ENCODE measurements at places on chromosomes 2 and 18.

- DNase-seq: no peak
Observed at GRCh38 chr2:10659898-10660568, 29.7 kb downstream of the NOL10 start.

- DNase-seq: no peak
Observed at GRCh38 chr2:78147466-78147865, 625.3 kb upstream of the LRRTM4 start.

DNA sequence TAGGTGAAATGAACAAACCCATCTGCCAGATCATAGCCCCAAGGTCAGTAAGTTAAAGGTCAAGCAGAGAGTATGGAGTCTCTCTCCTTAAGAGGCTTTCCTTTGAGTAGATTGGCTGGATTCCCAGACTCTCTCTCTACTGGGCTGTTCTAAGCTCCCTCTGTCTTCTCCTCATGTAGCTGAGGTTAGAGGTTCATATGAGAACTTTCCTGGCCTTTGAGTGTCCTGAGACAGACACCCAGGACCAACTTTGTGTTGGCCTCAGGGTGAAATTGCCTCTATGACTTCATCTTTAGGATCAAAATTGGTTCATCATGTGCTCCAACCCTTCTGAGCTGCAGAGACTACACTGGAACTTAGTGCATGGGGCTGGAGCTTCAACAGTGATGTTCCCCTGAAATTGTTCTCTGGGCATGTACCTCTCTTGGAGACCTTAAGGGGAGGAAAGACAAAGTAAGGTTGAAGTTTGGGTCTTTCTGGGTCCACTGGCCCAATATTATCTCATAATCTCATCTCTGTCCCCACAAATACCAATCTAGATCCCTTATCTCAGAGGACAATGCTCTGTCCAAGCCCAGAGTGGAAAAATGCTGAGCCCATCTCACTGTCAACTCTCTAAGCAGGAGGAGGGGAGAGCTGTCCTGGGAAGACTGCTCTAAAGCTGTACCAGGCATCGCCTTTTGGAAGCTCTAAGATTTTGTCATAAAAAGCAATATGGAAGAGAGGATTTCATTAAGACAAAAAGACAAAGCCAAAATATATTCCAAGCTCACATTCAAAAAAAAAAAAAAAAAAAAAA, 177.3 kb upstream of the ARL4C start:
- no peak for DNase-seq

DNA sequence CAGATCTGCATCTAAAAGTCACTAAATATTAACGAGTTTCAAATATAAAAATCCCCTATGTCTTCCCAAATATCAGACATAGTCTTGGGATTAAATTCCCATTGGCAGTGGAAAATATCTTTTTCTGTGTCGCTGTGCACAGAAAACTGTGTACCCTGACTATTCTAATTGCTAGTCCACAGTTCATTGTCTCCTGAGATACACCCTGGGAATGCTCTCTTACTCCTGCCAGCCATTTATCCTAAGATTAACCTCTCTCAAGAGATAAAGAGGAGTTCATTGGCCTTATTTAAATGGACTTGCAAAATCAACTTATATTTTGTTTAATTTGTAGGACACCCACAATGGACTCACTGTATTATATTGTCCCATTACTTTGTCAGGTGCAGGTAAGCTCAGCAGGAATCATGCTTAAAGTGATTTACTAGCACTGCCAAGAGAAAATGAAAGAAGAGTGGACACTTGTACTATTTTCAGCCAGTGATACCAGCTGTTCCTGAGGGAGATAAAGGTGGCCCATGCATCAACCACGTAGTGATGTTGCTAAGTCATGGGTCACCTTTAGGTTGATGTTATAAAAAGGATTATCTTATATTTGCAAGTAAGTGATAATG, 553.8 kb downstream of the PIK3C3 start:
- no peak for DNase-seq

DNA sequence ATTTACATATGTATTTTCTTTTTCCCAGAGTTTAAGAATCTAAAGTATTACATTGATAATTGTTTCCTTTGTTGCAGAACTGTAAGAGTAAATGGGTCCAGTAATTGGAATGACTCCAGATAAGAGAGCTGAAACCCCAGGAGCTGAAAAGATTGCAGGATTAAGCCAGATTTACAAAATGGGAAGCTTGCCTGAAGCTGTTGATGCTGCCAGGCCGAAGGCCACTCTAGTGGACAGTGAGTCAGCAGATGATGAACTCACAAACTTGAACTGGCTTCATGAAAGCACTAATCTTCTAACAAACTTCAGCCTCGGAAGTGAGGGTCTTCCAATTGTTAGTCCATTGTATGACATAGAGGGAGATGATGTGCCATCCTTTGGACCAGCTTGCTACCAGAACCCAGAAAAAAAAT, 183.8 kb upstream of the STON1 start:
- no peak for DNase-seq

- no peak for DNase-seq
Observed at GRCh38 chr2:238725298-238725697, 122.6 kb upstream of the TWIST2 start.

GRCh38 chr2:101190747-101191516, 39.8 kb upstream of the TBC1D8 start:
- DNase-seq: no peak

- no peak for DNase-seq
Observed at GRCh38 chr2:66587216-66587615, 152.3 kb downstream of the MEIS1 start.

DNA sequence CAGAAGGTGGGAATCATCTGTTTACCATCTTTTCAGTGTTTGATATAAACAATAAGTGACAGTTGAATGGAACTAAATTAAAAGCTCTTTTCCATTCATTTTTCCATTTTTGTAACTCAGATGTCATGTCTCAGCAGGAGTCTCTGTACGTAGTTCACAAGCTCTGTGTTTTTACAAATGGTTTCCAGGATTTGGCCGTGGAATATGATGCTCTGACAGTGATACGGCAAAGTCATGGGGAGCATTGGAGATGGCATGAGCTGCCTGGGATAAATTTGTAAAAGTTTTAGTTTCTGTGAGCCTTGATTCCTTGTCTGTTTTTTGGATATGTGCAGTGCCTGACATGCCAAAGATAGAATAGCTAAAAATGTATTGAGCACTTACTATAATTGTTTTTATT, 168.1 kb upstream of the SESTD1 start:
- DNase-seq: no peak

DNA sequence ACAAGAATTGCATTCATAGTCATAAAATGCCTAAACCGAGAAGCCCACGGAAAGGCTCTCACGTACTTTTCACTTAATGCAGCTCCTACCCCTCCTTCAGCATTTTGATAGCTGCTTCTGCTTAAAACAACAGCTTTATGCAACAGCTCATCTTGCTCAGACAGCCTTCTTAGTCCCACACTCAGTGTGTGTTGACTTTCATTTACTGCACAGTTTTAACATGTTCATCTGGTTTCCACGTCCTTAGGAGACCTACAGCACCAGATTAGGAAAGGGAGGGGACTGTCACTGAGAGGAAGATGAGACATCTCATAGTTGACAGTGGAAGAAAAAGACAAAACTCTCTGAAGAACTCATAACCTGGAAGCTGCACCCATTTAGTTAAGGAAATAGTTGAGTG, 435.4 kb downstream of the SETBP1 start:
- DNase-seq: no peak

DNA sequence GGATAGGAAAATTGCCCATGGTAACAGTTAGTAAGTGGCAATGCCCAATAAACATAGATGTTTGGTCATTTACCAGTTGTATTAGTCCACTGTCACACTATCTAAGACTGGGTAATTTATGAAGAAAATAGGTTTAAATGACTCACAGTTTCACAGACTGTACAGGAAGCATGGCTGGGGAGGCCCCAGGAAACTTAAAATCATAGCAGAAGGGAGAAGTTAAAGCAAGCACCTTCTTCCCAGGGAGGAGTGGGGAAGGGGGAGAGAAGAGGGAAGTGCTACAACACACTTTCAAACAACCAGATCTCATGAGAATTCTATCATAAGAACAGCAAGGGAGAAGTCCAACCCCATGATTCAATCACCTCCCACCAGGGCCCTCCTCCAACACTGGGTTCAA, 23.4 kb downstream of the NR4A2 start:
- DNase-seq: no peak
